ENCODE measurements at places on chromosomes 1 and 21. TPM values are rescaled to one million over a fixed set of nuclear protein-coding genes. Genes with fewer than 3 reads are reported as not detected.

- DNase-seq: no peak
Measured at GRCh38 chr21:35381743-35382310, 332.7 kb upstream of the RUNX1 start.

Gene NPHS2
- total RNA-seq: not detected

DNA sequence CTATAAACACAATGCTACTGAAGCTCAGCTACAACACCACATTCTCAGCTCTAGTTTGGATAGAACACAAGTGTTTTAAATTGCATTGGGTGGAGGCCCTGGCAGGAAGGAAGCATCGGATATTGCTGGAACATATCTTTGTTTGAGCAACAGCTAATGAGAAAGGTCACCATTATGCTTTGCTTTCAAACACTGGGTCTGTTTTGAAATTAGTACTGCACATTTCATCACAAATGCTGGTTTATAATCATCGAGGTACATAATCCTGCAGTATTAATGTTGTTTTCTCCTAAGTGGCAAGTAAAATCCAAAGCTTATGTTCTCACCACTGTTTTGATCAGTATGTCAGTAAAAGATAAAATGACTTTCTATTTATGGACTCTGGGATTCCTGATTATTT, 61.5 kb upstream of the ARHGAP29 start:
- no peak for DNase-seq

Gene CHD5
- 123 TPM for total RNA-seq
